Activated T-cell treated with anti-CD3 and anti-CD28 coated beads, Interleukin-2, amount 50 U/mL, for 72 hours (primary cell): ENCODE measurements at places on chromosomes 2 and 18. TPM values are rescaled to one million over a fixed set of nuclear protein-coding genes. Genes with fewer than 3 reads are reported as not detected.

Gene KCNIP3
- not detected for total RNA-seq

Gene INSIG2
- total RNA-seq = 23.1 TPM

Gene NT5C1B
- total RNA-seq = not detected

Gene DSC3
- total RNA-seq = not detected

Gene SCN3A
- not detected for total RNA-seq

Gene MARCO
- total RNA-seq = not detected

Gene IL36G
- total RNA-seq = not detected

Gene TNP1
- not detected for total RNA-seq

Gene STAT4
- 125 TPM for total RNA-seq

Gene MC4R
- not detected for total RNA-seq

Gene SPP2
- not detected for total RNA-seq

Gene EGR4
- total RNA-seq = 2.1 TPM
